D721Med (cell line): ENCODE measurements at places on chromosomes 1 and 21.

DNA sequence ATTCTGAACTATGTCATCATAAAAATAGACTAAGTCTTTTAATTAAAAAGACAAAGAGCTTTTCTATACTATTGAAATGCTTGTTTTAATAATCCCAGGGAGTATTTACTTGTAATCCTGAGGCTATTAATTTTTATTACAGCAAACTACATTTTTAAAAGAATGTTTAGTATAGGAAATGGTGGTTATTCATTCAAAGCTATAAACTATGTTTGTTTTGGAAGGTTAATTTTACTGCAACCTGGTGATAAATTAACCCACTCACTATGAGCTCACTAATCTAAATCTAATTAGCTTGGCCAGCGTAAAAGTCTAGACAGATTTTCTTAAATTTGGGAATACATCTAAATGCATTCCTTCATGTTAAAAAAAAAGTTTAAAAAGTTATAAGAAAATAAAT lies 13.8 kb upstream of the EYA3 start:
- no peak for DNase-seq

GRCh38 chr21:39776589-39776988 lies 31.6 kb downstream of the IGSF5 start:
- no peak for DNase-seq

GRCh38 chr1:207251066-207251465 lies 70.4 kb upstream of the CD55 start:
- no peak for DNase-seq

DNA sequence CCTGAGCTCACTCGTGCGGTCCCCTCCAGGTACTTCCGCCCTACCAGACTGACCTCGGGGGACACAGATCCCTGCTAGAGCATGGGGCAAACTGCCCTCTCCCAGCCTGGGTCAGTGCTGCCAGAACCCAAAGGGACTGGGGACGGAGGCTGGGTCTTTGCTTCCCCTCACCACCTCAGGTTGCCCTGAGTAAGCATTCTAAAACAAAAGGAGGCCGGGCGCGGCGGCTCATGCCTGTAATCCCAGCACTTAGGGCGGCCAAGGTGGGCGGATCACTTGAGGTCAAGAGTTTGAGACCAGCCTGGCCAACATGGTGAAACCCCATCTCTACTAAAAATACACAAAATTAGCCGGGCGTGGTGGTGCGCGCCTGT lies 108.4 kb downstream of the SPSB1 start:
- DNase-seq, result no peak

GRCh38 chr1:153306303-153307220 lies 6.2 kb downstream of the PGLYRP3 start:
- DNase-seq, result no peak

DNA sequence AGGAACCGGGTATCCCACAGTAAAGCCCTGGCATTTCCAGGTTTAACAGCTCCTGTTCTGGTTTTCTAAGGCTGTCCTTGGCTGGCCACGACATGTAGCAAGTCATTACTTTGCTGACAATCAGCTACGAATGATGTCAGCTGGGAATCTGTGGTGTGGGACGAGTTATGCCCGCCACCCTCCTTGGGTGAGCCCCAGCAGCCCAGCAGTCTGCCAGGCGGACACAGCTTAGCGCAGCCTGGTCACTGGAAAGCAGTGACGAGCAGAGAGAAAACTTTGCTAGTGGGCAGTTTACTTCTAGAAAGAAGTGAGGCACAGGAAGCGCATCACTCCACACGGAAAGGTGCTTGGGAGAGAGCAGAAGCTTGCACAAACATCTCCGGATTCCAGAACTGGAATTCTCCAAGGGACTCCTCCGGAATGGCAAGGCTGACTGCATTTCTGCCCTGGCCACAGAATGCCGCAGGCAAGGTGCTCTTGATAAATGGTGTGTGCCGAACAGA lies 15.5 kb upstream of the ZNF436 start:
- DNase-seq, result no peak

GRCh38 chr1:245412306-245412705 lies 257.5 kb downstream of the KIF26B start:
- DNase-seq, result no peak

DNA sequence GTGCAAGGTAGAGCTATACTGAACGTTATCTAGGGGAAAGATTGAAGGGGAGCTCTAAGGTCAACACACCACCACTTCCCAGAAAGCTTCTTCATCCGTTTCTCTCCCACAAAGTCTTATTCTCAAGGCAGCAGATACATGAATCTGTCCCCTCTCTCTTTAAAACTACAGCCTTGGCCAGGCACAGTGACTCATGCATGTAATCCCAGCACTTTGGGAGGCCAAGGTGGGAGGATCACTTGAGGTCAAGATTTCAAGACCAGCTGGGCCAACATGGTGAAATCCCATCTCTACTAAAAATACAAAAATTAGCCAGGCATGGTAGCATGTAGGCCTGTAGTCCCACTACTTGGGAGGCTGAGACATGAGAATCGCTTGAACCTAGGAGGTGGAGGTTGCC lies 8.1 kb downstream of the CYP4X1 start:
- DNase-seq, result no peak

DNA sequence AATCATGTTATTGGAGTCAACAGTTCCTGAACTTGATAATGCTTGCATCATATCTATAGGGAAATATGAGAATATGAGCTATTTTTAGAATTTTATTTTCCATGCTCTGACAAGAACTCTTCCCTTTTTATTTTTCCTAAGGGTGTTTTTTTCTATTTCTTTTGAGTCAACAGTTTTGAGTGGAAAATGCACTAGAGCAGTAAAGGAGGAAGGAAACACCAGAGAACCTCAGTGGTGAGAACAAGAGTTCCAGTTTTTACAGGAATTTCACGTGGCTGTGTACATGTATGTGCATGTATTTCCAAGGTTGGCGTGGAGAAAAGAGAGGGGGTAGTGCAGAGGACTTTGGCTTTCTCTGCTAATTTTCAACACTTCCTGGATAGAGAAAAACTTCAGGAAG lies 63.6 kb upstream of the TNFSF18 start:
- DNase-seq, result no peak

GRCh38 chr1:243605604-243606003 lies 244.4 kb downstream of the AKT3 start:
- no peak for DNase-seq

GRCh38 chr1:9537863-9538668 lies 1.2 kb upstream of the SLC25A33 start:
- no peak for DNase-seq

- no peak for DNase-seq
Observed at GRCh38 chr1:205171369-205171768, 40.1 kb downstream of the DSTYK start.

- no peak for DNase-seq
Observed at GRCh38 chr1:169681140-169681539, 30.3 kb downstream of the SELL start.

- no peak for DNase-seq
Observed at GRCh38 chr1:174764191-174764590, 235.6 kb upstream of the CACYBP start.

DNA sequence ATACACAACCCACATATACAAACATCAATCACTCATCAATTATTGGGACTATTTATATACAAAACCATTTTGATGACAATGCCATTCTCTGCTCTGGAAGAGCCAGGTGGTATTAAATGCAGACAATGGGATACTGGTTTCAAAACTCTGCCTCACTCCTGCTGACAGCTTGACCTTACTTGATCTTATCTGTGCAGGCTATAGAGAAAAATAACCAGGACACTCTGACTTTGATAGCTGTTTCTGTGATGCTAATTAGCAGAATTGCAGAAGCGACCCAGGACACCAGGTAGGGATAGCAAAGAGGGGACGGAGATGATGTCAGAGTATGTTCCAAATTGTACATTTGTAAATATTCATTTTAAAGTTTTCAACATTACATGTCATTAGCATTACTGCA lies 89.5 kb downstream of the OLFM3 start:
- no peak for DNase-seq

DNA sequence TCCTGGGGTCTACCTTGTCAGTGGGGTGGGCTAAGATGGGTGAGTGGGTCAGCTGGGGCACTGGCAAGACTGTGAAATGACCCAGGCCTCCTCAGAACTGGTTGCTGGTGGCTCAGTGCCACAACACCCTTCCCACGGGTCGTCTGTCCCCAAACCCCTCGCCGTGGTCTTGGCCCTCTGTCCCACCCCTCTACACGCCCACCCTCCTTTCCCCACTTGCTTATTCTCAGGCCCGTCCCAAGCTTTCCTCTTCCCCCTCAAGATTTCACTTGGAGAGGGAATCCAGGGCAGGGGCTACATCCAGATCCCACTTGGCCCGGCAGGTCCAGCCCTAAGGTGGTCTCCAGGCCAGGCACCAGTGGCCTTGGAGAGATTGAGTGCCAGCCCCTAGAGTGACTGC lies 16.7 kb downstream of the CSF1 start:
- DNase-seq, result no peak

DNA sequence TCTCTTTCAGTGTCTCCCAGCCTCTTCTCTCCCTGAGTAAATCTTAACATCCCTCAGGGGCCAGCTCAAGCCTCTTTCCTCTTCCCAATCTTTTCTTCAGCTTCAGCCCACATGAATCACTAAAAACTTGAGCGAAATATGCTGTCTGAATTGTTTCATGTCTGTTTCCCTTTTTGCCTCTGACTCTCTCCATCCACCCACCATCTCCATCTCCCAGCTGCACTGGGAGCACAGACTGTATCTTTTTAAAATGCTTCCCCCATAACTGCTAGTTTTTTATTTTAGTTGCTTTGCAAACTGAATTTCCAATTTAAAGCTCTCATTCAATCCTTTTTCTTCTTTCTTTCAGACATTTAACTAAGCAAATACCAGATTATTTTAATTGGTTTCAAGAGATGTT lies 3.0 kb upstream of the AHCTF1 start:
- no peak for DNase-seq

GRCh38 chr1:245598524-245599305 lies 443.9 kb downstream of the KIF26B start:
- DNase-seq, result no peak

- no peak for DNase-seq
Observed at GRCh38 chr1:34867415-34867814, 7.9 kb upstream of the SMIM12 start.

GRCh38 chr1:157156058-157156541 lies 17.9 kb upstream of the ETV3 start:
- DNase-seq, result no peak

DNA sequence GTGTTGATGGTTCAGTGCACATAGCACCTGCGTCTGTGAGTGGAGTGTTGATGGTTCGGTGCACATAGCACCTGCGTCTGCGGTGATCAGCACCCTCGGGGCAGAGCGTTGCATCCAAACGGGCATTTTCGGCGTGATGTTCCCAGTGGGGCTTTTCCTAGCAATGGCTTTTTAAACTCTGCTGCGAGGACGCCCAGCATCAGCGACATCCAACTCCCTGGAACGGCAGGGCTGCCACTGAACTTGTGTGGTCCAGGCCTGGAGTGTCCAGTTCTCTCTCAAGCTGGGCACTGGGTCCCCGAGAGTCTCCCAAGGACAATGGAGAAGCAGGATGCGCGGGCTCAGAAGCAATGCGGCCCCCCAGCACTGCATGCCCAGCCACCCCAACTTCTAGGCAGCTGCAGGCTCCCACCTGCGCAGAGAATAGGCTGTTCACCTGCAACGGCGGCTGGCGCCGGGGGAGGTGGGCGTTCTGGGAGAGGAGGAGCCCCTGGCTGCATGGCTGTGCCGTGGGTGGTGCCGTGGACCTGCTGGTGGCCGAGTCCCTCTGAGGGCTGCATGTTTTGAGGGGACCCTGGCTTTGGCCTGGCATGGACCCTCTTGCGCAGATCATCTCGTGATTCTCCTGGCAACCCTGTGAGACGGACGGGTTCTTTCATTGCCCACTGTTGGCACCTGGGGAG lies 10.1 kb upstream of the C1orf174 start:
- no peak for DNase-seq

GRCh38 chr1:149914545-149914944 lies 3.1 kb downstream of the SV2A start:
- no peak for DNase-seq

DNA sequence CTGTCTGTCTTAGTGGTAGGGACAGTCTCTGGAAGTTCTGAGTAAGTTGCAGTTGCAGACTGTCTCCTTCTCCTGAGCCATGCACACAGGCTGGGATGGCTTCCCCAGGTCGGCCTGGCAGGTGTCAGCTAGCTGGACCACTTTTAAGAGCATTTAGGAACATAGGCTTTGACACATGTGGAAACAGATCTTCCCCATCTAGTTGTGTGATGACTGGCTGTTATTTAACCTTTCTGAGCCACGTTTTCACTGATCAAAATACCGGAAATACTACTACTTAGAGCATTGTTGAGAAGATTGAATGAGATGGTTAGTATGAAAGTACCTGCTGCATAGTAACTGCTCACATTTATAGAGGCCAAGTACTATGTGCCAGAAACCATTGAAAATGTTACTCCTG lies 6.2 kb upstream of the MAPKAPK2 start:
- no peak for DNase-seq

DNA sequence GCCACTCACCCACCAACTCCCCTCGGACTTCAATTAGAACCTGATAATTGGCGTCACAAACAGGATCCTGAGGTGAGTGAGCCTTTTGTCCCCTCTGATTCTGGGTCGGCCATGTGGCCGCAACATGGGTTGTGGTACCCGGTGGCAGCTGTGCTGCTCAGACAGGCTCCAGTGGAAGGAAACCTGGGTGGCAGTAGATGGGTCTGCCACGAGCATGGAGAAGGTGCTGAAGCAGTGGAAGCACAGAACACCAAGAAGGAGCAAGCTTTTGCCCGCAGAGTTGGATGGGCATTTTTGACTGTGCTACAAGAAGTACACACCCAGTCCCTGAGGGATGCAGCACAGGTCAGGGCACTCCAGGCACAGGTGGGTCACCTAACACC lies 16.5 kb upstream of the UBE2U start:
- no peak for DNase-seq

GRCh38 chr21:17577701-17578100 lies 35.0 kb downstream of the BTG3 start:
- no peak for DNase-seq

GRCh38 chr1:9395018-9395417 lies 102.3 kb downstream of the SPSB1 start:
- DNase-seq, result no peak

DNA sequence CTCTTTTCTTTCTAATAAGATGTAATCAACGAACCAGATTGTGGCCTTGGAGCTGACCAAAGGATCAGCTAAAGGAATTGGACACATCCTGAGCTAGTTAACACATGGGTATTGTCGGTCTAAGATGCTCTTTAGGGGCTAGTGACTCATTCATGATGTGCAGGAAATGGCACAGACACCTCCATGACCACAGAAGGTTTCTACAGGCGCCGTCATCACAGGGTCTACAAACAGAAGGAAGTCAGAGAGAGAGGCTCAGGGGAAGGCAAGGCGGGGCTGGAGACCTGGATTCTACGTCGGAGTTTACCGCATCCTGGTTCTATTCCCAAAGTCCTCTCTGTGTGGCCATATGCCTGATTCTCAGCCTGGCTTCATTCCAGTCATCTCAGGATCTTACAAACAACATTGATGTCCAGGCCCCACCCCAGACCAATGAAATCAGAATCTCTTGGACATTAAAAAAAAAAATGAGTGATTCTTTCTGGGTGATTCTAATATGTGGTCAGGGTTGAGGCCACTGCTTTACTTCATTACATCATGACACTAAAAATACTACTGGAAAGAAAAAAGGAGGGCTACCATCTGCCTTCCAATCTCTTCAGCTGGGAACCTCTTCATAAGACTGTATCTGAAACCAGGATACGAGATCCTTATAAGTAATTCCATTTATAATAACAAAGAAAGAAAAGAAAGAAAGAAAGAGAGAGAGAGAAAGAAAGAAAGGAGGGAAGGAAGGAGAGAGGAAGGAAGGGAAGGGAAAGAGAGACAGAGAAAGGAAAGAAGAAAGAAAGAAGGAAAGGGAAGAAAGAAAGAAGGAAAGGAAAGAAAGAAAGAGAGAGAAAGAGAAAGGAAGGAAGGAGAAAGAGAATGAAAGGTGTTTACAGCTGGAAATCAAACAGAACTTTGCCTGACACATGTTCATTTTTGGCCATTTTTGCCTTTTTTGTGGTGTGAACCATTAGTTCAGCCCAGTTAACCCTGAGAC lies 11.6 kb upstream of the KCNJ15 start:
- DNase-seq, result no peak
